Aorta (tissue), 5 donors: ENCODE measurements at places on chromosomes 5 and 9.

- DNase-seq: no peak
Observed at GRCh38 chr5:65790371-65791163, 68.6 kb downstream of the NLN start.

GRCh38 chr5:4513381-4513780, 626.7 kb upstream of the ADAMTS16 start:
- no peak for DNase-seq

GRCh38 chr5:38709678-38710306, 136.0 kb upstream of the OSMR start:
- DNase-seq: no peak

- no peak for DNase-seq
Observed at GRCh38 chr9:128493424-128493823, 11.1 kb upstream of the GLE1 start.

DNA sequence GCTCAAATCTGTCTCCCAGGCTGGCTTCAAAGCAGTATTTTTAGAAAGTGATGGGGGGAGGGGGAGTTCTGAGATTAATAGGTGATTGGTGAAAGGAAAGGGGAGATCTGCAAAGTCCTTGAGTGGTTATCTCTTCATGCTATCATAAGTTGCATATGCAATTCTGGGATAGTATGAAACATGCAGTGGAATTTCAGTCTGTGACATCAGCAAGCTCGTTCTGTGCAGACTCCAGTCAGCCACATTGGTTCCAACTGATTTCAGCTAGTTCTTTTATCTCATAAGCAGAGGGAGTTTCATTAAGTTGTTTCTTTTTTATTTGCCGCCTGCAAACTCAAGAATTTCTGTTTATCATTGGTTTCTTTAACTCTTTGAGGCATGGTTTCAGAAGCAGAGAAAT, 180.5 kb upstream of the SH3GL2 start:
- DNase-seq: no peak

GRCh38 chr5:155276231-155276630, 262.7 kb downstream of the KIF4B start:
- no peak for DNase-seq

- no peak for DNase-seq
Observed at GRCh38 chr9:9631284-9631683, 981.5 kb downstream of the PTPRD start.

- no peak for DNase-seq
Observed at GRCh38 chr5:27598576-27598975, 560.2 kb upstream of the CDH9 start.

DNA sequence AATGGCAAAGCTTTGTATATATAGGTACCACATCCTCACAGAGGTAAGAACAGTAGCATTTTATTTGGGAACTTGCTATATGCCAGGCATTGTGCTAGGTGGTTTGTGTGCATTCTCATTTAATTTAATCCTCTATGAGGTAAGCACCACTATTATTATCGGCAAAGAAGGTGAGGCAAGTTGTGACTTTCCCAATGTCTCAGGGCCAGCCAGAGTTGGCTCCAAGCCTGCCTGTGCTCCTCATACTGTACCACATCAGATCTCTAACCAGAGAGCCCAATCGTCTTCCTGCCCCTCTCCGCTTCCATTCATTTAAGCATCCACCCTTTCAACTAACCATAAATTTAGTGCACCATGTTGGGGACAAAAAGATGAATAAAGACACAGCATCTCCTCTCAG, 55.1 kb downstream of the NIPSNAP3B start:
- no peak for DNase-seq

GRCh38 chr9:36572515-36573418, at the start of gene MELK:
TSS of gene MELK (plus strand) at chr9:36572895. CDS start at chr9:36581682, 8,787 bp downstream.
- DNase-seq: peak; percentile 87

DNA sequence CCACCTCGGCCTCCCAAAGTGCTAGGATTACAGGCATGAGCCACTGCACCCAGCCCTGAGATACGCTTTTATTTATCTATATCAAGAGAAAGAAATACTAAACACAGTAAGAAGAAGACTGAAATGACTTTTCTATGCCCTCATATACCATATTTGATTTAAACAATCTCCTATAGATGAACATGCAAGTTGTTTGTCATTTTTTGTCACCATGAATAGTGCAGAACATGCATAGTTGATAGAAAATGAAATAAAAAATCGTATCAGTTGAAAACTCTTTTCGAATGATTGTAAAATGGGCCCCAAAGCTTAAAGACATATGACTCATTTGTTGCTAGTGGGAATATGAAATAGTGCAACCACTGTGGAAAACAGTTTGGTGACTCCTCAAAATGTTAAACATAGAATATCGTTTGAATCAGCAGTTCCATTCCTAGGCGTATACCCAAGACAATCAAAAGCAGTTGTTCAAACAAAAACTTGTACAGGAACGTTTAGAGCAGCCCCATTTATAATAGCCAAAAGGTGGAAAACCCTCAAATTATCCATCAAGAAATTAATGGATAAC, 61.4 kb upstream of the ANKH start:
- DNase-seq: no peak

DNA sequence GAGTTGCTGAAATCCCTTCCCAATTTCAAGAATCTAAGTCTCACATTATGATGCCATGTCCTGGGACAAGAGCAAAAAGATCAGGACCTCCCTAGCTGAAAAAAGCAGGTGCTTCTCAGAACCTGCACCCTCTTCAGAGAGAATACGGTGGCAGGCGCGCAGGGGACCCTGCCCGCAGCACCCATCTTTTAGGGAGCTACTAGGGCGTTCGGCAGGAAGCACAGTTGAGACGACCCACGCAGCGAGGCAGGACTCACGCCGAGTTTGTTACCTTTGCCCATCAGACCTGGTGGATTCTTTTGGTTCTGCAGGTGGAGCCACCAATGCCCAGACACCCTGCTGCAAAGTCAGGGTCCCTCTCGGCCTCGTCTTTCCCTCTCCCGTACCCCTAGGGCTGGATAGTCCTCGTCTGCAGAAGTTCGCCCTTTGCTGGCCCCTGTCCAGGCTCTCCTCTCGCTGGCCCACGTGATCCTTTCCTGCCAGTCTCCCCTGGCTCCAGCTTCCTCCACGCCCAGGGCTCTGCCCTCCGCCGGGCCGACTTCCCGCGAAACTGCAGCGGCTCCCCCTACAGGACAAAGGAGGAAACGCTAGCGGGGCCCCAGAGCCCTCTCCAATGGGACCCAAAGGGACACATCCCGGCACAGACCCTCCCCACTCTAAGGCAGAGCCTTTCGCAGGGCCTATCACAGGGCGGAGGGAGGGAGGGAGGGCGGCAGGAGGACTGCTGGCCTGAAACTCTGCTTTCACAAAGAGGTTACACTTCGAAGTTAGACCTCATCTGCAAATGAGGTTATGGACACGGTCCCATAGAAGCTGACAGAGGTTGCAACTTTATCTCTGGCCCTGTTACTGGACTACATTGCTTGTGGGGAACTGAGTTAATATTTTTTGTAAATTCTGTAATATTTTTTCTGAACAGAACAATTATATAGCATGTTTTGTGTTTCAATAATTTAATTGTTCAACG, 28.8 kb downstream of the TMEM174 start:
- peak; percentile 90 for DNase-seq

- DNase-seq: peak; percentile 20
Observed at GRCh38 chr9:133619791-133620190, 10.6 kb upstream of the FAM163B start.

DNA sequence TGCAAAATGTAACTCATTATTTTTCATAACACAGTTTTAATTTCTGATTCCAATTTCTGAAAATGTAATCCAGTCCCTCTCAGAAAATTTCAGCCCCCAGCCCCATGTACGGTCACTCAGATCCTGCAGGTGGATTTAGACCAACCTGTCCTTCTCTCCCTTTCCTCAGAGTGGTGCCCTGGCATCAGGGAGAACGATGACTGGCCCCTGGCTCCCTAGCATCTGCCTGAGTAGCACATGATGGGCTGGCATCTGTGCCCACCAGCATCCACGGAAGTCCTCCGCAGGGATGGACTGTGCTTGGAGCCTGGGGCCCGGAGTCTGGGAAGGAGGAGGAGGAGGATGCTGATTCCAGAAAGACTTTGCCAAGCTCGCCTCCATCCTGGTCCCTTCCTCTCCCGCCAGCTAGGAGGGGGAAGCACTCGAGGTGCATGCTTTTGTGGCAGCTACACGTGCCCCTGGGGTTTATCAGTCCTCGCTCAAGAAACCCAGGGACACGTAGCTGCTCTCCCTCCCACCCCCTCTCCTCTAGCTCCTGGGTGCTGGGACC, 54.4 kb upstream of the RUFY1 start:
- no peak for DNase-seq

DNA sequence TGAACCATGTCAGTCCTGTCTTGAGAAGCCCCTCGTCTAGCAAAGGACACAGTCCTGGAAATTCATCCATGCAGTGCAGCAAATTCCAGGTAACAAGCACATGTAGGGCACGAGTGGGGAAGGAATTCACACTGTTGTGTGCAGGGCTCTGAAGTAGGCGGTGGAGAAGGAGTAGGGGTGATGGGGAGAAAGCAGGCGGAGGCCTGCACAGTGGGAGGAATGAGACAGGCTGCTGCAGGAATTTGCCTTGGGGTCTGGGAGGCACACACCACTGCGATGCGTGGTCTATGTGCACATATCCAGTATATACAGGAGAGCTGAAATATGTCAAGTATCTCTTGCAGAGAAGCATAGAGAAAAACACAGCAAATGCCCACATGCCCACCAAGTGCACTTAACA, 249.2 kb upstream of the IRX2 start:
- DNase-seq: no peak

DNA sequence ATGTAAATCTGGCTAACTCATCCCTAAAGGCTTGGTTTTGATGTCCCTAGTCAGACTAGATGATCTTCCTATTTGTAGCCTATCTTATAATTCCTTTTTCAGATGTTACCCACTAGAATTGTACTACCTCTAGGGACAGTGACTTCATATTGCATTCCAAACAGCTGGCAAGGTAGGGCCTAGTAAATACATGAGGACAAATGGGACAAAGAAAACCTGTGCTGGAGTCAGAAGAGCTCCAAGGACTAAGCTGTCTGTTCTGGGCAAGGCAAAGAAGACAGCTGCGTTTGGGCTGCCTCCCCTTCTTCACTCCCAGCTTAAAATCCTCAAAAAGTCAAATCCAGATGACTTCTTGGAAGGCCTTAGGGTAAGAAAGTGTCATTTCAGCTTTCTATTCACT, 10.0 kb downstream of the DMXL1 start:
- DNase-seq: no peak

GRCh38 chr5:114101153-114101552, 260.7 kb upstream of the KCNN2 start:
- no peak for DNase-seq

- DNase-seq: no peak
Observed at GRCh38 chr9:76512826-76513225, 53.8 kb downstream of the GCNT1 start.

GRCh38 chr5:35129921-35130485, 82.3 kb upstream of the AGXT2 start:
- DNase-seq: no peak

DNA sequence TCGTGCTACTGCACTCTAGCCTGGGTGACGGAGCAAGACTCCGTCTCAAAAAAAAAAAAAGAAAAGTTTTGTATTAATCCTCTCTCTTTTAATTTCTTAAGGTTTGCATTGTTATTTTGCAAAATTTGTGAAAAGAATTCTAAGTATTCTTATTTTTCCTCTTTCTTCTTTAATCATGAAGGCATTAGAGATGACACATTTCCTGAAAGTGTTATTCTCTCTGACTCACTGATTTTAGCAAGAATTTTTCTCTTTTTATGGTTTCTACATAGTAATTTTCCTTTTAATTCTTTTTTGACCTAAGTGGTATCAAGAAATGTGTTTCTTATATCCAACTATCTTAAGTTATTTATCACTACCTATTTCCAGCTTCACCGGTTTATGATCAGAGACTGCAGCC, 78.0 kb downstream of the NSUN2 start:
- DNase-seq: no peak

GRCh38 chr9:12658531-12659209, 34.5 kb upstream of the TYRP1 start:
- DNase-seq: no peak

DNA sequence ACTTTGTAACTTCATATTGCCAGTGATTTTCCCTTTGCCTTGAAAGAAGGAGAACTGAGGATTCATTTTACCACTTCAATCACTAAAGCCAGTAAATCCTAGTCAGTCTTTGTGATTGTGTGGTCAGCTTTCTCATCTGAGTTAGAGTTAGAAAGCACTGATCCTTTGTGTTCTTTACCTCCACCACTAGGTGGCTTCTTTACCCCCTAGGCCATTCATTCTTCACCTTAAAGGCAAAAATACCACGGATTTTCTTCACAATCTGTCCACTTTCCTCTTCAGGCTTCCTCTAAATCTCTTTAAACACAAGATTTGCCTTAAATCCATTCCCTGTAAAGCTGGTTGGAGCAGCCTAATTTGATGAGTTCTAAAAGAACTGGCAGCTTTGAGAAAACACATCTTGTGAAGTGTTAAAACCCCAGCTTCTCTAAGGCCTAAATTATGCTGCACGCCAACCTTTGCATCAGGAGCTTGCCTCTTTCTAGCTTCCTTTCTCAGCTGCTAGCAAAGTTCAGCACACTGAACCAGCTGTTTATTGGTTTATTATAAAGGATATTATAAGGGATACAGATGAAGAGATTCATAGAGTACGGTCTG, 20.4 kb downstream of the BDP1 start:
- no peak for DNase-seq

DNA sequence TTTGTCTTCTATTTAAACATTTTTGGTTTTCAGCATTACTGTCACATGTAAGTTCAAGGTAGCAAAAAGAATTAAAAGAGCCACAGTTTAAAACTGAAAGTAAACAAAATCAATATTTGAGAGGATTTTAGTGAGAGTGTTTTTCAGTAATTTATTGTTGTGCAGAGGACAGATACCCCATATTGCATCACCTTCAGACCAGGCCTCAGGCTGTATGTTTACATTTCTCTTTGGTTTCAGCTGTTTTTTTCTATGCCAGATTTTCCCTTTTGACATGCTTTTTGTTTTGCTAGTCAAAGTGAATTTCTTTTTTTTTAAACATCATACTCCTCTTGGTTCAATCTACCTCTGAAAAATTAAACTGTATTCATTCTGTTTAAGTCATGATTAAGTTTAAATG, 47.2 kb downstream of the MAST4 start:
- no peak for DNase-seq

GRCh38 chr5:76547891-76548524, 75.2 kb downstream of the F2RL2 start:
- no peak for DNase-seq

DNA sequence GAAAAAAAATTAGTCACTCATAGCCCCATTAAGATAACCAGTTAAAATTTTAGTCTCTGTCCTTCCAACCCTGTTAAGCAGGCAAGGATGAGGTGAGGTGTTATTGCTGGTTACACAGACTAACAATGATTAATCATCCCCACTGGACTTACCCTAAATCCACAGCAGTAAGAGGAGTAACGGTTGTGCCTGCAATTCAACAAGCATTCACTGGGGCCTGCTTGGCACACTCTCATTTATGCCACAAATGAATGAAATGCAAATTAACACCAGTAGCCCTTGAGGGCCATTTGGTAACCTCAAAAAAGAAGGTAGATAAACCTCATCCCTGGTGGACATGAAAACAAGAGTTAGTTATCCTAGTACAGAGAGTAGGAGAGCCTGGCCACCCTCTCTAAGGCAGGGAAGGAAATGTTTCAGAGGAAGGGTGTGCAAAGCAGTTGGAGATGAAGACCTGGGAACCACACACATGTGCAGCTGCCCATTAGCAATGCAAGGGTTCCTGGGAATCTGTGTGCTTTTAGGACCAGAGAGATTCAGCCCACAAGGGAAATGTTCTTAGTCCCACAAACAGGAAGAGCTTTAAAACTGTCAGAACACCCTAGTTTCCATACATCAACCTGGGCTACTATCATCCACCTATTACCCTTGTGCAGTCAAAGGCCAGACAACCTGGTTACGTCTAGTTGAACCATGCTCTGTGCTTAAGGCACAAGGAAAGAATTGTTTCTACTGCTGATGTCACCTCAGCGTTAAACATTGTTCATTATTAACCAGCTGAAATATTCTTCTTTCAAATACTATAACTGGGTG, 7.7 kb downstream of the LHFPL2 start:
- no peak for DNase-seq
